ENCODE measurements at places on chromosomes 7 and 10. TPM values are rescaled to one million over a fixed set of nuclear protein-coding genes. Genes with fewer than 3 reads are reported as not detected.
A peak's percentile ranks its signal among the peaks of the same experiment; 100 is the strongest.

Gene HOXA3
- 7.0 TPM for total RNA-seq

Gene AKR1C8
- total RNA-seq = not detected

Gene TPK1
- 6.6 TPM for total RNA-seq

Gene MYO1G
- 5.1 TPM for total RNA-seq

Gene LRRC4
- total RNA-seq = 2.4 TPM

Gene SMKR1
- not detected for total RNA-seq

GRCh38 chr10:7458556-7458955 is 47.7 kb upstream of the SFMBT2 start:
- no peak for DNase-seq

DNA sequence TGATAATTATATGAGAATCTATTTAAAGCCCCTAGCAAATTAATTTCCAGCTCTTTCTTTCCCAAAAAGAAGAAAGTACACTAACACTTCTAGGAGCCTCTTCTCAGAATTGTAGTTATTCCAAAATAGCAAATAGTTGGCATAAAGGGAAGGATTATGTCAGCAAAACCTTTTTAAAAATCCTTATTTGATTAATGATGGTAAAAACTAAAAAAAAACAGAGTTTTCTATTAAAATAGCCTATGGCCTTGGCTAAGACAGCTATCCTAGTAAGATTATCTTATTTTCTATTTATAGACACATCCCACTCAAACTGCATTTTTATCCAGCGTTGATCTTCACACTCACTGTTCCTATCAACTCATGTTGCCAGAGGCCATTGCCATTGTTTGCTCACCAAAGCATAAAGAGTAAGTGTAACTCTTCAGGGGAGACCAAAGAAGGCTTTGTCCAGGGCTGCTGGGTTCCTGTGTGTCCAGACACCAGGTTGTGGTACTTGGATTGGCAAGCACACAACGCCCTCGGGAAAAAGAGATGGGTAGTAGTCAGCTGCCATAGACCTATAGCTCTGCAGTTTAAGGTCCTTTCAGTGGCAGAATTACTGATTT is 31.5 kb downstream of the ACTA2 start:
- DNase-seq = no peak

DNA sequence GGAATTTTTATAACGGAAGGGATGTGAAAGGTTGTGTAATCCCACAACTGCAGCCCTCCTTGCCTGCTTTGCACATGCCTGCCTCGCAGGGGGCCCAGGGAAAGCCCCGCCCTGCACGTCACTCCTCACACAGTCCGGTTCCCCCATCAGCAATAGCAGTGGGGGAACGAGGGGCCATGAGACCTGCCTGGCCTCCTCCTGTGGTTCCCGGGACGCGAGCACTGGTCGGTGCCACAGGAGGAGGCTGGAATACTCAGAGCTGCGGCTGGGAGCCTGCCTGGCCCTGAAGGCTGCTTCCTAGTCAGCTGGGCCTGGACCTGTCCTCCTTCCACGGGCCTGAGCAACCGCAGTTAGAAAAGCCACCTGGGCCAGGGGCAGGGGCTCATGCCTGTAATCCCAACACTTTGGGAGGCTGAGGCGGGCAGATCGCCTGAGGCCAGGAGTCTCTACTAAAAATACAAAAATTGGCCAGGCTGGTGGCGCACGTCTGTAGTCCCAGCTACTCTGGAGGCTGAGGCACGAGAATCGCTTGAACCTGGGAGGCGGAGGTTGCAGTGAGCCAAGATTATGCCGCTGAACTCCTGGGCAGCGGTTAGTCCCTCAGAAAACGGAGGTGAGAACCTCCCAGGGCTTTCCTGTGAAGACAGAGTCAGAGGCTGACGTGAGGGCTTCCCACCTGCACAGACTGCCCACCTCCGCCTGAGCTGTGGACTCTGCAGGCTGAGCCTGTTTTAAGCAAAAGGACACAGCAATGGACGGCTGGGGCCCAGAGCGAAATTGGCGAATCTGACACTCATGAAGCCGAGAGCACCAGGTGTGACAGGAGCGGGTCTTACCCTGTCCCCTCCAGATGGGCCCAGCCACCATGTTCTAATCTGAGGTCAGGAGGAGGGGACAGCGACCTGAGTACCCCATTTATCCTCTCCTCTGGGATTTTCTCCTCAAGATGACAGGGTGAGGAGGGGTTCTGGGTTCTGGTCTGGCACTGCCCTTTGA is 52.9 kb downstream of the VIPR2 start:
- no peak for DNase-seq

DNA sequence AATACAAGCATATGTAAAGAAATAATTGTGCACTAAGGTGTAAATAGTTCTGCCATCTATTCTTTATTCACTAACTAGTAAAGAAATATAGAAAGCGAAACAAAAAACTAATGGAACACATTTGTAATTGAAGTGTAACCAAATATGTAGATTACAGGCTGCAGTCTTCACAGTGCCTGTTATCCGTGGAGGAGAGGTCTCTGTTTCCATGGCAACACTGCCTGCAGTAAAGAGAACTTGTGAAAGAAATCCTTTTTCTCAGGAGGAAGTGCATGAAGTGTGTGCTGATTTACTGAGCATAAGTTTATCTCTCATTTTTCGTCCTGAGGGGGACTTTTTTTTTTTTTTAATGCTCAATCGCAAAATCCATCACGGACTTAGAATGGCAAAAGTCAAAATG is 102.5 kb downstream of the APBB1IP start:
- no peak for DNase-seq

DNA sequence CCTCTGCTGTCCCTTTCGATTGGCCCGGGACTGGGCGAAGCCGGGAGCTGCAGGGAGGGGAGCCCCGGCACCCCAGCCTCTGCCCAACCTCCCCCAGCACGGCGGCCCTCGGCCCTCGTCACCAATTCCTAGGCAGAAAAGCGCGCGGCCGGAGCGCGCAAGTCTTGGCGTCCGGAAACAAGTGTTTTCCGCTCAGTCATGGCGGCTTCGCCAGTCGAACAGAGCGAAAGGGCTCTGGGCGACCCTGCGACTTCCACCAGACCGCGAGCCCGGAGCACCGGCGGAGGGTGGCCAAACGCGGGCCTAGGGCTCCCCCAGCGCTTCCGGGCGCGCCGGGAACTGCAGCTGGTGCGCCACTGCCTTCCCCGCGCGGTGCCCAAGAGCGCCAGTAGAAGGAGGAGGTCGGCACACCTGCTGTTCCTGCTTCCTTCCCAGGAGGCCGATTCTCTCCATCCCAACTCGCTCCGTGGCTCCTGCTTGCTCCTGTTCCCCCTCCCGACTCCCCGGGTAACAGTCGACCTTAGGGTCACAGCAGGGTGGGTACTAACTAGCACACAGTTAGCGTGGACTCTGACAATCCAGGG is 729.9 kb downstream of the ZWINT start:
- DNase-seq = no peak

- peak; percentile 53 for DNase-seq
Measured at GRCh38 chr10:29784175-29784773, 149.5 kb upstream of the SVIL start.

DNA sequence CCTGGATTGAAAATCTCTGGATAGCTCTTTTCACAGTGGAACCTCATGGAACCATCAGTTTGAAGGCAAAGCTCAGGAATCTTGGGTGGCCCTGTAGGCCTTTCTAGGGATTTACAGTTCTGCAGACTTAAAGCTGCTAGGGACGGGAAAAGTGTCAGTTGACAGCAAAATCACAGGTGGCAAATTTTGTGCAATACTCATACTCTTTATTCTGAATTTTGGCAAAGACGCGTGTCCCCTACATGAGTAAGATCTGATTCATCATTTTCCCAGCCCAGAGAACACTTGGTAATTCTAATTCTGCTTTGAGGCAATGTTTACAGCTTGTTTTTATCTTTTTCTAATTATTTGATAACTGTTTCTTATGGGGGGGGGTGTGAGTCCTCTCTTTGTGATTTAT is 3.6 kb downstream of the LRRC17 start:
- no peak for DNase-seq

GRCh38 chr7:32803406-32804141 is 88.0 kb downstream of the KBTBD2 start:
- DNase-seq = no peak

DNA sequence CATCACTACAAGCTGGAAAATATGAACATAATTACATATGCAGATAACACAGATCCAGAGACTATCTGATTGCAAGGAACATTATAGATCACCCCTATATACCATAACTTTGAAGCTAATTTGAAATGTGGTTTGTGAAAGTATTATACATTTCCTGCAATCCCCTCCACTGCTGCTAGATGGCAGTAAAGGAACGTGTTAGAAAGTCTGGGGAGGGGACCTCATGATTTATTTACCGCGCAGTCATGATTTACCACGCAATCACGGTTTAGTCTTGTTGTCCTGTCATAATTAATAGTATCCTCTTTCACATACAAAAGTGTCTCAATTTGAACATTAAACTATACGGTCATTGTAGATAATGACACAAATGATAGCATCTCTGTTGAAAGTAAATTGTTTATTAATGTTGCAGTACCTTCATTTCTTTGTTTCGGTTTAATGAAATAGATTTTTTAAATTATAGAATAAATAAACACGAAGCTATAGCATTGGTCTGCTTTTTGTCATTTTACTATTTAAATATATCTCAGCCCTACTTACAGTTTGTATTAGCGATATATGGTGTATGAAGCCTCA is 145.3 kb upstream of the PRSS1 start:
- DNase-seq = peak; percentile 69

GRCh38 chr7:143126146-143126545 is 5.7 kb upstream of the PIP start:
- DNase-seq = no peak

- DNase-seq = no peak
Measured at GRCh38 chr7:129262324-129262723, 37.5 kb downstream of the AHCYL2 start.

- no peak for DNase-seq
Measured at GRCh38 chr7:81284576-81284975, 365.7 kb upstream of the SEMA3C start.

GRCh38 chr7:1032536-1033181 is 11.7 kb upstream of the GPR146 start:
- no peak for DNase-seq

DNA sequence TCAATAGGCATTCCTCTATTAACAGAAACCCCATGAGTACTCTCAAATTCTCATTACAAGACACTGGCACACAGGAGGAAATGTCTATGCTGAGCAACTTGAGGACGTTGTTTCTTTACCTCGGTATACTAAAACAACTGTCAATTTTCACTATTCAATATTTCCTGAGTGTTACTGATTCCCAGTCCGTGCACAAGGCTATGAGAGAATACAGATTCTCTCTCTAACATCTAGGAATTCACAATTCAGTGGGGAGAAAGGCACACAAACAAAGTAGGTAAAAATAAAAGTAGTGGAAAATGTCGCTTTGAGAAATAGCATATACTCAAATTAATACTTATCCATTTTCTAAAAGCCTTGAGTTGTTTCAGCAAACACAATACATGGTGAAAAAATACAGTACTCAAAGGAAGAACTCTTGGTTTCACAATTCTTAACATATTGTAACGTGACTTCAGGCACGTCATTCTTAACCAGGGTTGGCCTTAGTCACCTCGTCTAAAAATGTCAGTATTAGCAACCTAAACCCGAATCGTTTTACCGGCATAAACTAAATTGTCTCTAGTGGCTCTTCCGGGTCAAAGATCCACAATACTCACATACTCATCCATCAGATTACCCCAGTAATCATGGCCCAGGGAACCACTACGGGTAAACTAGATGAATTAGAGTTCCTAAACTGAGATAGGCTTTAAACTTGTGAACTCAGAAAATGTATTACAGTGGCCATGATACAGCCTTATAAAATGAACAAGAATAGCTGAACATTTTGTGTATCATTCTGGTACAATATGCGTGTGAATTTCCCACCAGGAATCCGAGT is 1.5 kb downstream of the IPMK start:
- no peak for DNase-seq

DNA sequence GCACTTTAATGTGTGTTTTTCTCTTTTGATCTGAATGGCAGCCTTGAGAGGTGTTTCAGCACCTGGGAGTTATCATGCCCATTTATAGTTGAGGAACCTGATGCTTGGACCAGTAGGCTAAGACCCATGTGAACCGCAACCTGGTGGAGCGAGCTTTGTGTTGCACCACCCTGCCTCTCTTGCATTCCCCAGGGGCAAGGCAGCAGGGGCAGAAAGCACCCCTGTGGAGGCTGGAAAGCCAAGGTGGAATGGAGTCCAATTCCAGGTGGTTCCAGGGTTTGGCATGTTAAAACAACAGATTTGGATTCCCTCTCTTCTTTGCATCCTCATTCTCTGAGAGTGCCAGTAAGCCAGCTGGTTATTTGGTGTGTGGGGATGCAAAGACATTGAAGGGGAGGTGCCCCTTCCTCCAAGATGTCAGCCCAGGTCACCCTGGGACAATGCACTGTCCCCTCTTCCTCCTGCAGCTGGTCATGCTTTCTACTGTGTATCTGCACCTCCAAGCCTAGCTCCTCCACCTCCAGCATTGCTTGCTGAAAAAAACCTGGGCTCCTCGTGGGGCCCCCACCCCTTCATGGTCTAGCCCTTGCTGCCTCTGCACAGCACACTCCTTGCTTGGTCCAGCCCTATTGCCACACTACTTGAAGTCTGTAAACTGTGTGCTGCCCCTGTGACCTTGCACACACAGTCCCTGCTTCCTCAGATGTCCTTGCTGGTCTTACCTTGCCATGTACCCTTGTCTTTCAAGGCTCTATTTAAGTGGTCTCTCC is 5.6 kb upstream of the CDH23 start:
- DNase-seq = no peak

DNA sequence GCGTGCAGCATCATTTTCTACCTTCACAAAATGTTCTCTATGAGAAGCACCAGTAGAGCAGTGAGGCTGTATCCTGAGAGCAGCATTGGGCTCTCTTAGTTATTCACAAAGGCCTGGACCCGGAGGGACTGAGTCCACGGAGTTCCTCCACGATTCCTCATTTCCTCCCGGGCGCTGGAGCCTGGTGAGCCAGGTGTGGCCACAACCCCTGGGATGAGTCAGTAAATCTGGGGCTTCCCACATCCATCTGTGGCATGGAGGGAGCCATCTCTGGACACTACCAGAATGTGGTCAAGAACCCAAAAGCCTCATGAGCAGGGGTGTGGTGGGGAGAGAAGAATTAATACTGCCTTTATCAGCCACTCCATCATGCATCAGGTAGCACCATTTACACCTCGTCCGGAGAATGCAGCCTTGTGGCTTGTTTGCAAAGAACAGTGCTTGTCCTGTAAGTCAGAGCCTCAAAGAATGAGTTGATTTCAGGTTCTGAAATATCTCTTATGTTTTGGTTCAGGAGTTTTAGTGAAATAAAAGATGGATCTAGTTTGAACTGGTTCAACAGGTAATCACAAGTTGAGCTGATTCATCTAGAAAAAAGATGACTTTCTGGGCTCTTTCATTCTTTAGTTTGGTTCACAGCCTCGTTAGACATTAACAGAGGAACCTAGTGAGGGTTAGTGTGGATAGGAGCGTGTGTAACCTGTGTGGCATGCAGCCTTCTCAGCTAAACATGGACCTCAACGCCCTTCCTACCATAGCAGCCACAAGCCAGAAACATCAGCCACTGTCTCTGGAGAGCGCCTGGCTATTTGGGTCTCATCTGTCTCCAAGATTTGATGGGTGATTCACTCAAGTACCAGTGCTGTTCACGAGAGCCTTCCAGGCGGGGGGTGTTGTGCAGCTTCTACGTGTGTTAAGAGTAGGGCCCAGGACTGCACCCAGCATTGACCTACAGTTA is 95.2 kb downstream of the WDR37 start:
- DNase-seq = no peak

All from tibial nerve (tissue), 4 donors.